Activated CD4-positive, alpha-beta T cell treated with anti-CD3 and anti-CD28 coated beads for 36 hours (primary cell): ENCODE measurements at places on chromosomes 6 and 20. TPM values are rescaled to one million over a fixed set of nuclear protein-coding genes. Genes with fewer than 3 reads are reported as not detected.

DNA sequence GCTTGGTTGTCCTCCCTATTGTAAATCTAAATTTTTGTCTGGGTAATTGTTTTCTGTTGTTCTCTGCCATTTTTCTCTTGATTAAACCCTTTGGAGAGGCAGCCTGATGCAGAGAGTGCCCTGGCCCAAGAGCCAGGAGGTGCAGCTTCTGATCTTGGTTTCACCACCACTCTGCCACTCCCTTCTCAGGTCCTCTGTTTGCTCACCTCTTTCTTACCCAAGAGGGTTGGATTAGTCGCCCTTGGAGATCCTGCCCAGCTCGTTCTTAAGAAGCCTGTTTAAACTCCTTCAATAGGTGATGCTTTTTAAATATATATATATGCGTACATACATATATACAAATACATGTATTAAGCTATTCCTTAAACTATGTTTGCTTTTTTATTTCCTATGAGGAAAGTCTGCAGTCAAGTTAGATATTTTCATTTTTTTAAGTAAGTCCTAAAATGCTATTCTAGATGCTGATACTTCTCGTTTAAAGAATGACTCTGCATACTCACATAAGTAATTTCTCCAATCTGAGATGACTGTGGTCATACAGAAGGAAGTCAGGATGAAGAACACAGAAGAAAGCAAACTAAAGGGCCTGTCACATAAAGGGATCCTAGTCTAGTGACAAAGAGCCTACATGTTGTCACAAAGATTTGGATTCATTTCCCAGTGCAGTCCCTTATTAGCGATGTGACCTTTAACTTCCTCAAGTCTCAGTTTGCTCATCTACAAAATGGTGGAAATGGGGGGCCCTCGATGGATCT, 19.9 kb downstream of the TPD52L1 start:
- no peaks in the 10 kb centered on the region for H3K36me3 ChIP-seq
- H3K27ac ChIP-seq, result no peak overlapping the region
- H3K27me3 ChIP-seq, result peaks cover 18% of the 10 kb centered on the region
- no peaks in the 10 kb centered on the region for H3K4me1 ChIP-seq
- H3K4me3 ChIP-seq, result no peak overlapping the region

DNA sequence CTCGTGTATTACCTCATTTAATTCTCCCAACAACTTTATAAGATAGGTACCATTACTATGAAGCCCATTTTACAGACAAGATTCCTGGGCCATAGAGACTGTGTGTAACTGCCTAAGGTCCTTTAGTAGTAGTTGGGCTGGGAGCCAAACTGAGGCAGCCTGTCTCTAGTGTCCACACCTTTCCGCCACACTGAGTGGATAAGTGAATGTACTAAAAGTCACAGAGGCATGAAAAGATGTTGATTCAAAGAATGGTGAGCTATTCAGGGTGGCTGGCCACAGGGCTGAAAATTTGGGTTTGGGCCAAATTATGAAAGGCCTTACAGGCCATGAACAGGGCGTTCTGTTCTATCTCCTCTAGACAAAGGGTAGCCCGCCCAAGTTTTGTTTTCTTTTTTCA, 11.0 kb downstream of the CD24 start:
- no peak overlapping the region for H3K27ac ChIP-seq
- no peaks in the 10 kb centered on the region for H3K36me3 ChIP-seq

GRCh38 chr6:153145591-153145990, 14.5 kb upstream of the RGS17 start:
- no peaks in the 10 kb centered on the region for H3K4me1 ChIP-seq
- H3K27ac ChIP-seq, result no peak overlapping the region
- no peaks in the 10 kb centered on the region for H3K36me3 ChIP-seq
- peaks cover 11% of the 10 kb centered on the region for H3K27me3 ChIP-seq
- no peak for DNase-seq

DNA sequence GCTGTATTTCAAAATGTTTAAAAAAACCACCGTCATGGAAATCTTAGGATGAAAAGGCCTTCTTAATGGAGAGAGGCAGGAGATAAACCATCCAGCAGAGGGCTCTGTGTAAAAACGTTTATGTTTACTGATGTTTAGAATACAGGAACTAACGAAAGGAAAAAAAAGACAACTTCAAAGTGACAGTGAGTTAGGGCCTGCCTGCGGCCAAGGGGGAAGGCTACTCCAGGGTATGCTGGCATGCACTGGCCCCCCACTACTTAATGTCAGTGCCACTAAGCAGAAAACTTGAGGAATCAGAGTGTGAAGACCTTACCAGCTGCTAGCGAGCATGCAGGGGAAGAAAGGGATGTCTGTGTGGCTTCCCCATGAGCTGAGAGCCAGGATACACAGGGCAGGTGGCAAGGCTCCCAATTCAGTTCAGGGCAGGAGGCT, 47.7 kb downstream of the AKAP7 start:
- H3K27ac ChIP-seq, result peak overlapping the region; percentile 87
- H3K4me3 ChIP-seq, result peak overlapping the region; percentile 42
- no peaks in the 10 kb centered on the region for H3K27me3 ChIP-seq
- H3K4me1 ChIP-seq, result peaks cover 10% of the 10 kb centered on the region
- peak; percentile 30 for DNase-seq

DNA sequence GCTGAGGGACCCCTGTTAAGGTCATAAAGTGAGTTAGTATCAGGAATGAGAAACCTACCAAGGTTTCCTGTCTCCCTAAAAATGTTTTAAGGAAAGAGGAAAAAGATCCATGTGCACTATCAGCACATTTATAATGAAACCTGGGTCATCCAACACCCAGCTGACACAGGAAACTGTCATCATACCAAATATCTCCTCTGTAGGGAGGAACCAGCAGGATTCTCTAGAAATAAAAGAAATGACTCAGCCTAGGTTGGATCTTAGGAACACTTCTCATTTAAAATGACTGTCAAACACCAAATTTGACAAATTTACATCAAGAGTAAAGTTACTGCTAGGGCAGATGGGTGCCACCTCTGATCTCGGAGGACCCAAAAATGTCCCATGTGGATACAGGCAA, 21.7 kb downstream of the GFOD1 start:
- peaks cover 10% of the 10 kb centered on the region for H3K36me3 ChIP-seq
- H3K27me3 ChIP-seq, result no peaks in the 10 kb centered on the region
- peak overlapping the region; percentile 44 for H3K4me3 ChIP-seq
- H3K4me1 ChIP-seq, result peaks cover 70% of the 10 kb centered on the region
- H3K27ac ChIP-seq, result peak overlapping the region; percentile 87
- no peak for DNase-seq

DNA sequence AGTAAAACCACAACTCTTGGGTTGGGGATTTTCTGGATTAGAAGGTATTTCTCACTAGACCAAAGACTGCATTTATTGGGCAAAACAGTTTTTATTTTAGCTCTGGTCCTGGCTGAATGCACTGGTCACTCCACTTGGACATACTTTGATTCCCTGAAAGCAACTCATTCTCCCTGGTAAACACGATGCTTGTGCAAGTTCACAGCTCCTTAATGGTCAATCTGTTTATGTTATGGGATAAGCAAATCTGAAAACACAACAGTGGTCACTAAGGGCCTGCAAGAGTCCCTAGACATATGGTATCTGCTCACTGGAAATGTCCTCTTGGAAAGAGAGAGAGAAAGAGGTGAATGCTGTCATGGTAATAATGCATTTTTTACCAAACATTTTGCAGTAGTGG, 559.8 kb downstream of the CDH26 start:
- no peaks in the 10 kb centered on the region for H3K36me3 ChIP-seq
- no peak for DNase-seq
- no peaks in the 10 kb centered on the region for H3K4me1 ChIP-seq
- H3K27ac ChIP-seq, result no peak overlapping the region
- peaks cover 14% of the 10 kb centered on the region for H3K27me3 ChIP-seq

- peak; percentile 7 for DNase-seq
- no peak overlapping the region for H3K4me3 ChIP-seq
- no peak overlapping the region for H3K27ac ChIP-seq
- H3K4me1 ChIP-seq, result no peaks in the 10 kb centered on the region
- H3K27me3 ChIP-seq, result no peaks in the 10 kb centered on the region
Observed at GRCh38 chr20:12207875-12208274, 290.2 kb downstream of the BTBD3 start.

The STX11 gene
- total RNA-seq, result 20.9 TPM

GRCh38 chr6:129507059-129507807, 202.7 kb downstream of the ARHGAP18 start:
- DNase-seq, result no peak
- H3K36me3 ChIP-seq, result no peaks in the 10 kb centered on the region
- H3K4me1 ChIP-seq, result no peaks in the 10 kb centered on the region
- no peak overlapping the region for H3K4me3 ChIP-seq

The GPLD1 gene
- 0.67 TPM for total RNA-seq

GRCh38 chr6:3308106-3308505, 49.4 kb downstream of the PSMG4 start:
- no peaks in the 10 kb centered on the region for H3K4me1 ChIP-seq
- no peak overlapping the region for H3K4me3 ChIP-seq
- no peaks in the 10 kb centered on the region for H3K27me3 ChIP-seq
- DNase-seq, result no peak
- H3K36me3 ChIP-seq, result no peaks in the 10 kb centered on the region

DNA sequence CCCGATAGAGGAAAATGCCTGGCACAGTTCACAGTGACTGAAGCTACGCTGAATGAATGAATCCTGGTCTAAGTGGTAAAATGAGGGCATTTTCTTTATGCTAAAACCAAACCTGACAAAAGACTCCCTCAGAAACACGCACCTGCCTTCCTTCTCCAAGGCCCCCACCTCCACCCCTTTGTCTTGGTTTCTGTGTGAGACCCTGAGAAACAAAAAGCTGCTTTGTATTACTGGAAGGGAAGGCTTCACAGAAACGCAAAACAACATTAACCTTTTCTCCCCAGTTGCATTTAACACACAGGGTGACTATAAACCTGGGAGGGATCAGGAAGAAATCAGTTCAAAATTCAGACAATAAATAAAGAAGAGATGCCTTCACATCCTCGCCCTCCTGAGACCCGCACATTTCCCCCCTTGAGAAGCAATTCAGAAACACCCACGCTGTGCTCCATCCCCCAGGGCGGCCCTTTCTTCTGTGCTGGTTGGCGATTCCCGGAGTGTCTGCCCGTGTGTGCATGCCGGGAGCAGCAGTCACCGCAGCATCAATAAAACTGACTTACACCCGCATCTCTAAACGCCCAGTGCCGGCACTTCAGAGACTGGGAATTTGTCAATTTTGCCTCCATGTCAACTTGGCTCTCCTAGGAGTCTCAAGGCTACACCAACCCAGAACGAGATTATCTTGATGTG, 67.2 kb upstream of the TRAF3IP2 start:
- no peak for DNase-seq
- H3K4me3 ChIP-seq, result no peak overlapping the region
- peaks cover 18% of the 10 kb centered on the region for H3K4me1 ChIP-seq
- no peaks in the 10 kb centered on the region for H3K27me3 ChIP-seq
- H3K27ac ChIP-seq, result peak overlapping the region; percentile 39

DNA sequence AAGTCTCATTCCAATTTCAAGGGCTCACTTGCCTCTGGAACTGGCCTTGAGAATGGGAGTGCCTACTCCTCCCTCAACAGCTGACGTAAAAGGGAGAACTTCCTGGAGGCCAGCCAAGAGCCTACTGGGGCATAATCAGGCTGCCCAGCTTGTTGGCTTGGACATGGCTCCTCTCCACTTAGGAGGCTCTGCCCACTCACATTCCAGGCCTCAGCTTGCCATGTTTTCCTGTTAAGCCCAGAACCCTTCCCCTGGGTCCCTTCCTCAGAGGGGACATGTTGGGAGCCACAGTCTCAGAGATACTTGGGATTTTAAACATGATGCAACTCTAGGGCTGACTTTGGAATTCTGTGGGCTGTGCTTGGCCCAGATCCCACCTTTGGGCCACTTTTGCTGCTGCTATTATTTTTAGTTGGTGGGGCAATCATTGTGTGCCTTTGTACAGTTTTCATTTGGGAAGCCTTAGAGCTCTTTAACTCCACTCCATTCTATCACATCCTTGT, 31.5 kb upstream of the ADTRP start:
- no peak overlapping the region for H3K27ac ChIP-seq
- no peak overlapping the region for H3K4me3 ChIP-seq
- peaks cover 32% of the 10 kb centered on the region for H3K4me1 ChIP-seq

DNA sequence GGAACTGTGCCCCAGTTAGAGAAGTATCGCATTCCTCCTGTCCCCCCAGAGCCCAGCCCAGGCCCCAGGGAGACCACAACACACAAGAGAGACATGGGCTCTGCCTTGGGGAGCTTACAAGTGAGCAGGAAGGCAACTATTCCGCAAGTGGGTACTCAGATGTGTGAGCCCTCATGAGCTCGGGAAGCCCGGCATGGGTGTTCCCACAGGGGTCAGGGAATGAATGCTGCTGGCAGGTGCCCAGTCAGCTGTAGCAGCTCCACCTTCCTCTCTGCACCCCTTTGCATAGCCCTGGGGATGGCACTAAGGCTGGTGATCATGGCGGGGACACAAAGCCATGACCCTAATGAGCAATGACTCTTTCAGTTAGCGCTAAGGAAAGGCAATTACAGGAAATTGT, 194.1 kb downstream of the SYNDIG1 start:
- no peak overlapping the region for H3K27ac ChIP-seq
- DNase-seq, result no peak
- no peaks in the 10 kb centered on the region for H3K4me1 ChIP-seq
- H3K4me3 ChIP-seq, result no peak overlapping the region
- no peaks in the 10 kb centered on the region for H3K36me3 ChIP-seq

- DNase-seq, result no peak
- no peaks in the 10 kb centered on the region for H3K27me3 ChIP-seq
- no peaks in the 10 kb centered on the region for H3K36me3 ChIP-seq
- no peak overlapping the region for H3K4me3 ChIP-seq
- no peak overlapping the region for H3K27ac ChIP-seq
Observed at GRCh38 chr6:53412021-53412715, 63.4 kb upstream of the ELOVL5 start.

The FNDC1 gene
- not detected for total RNA-seq

The FKBP5 gene
- total RNA-seq, result 141 TPM

DNA sequence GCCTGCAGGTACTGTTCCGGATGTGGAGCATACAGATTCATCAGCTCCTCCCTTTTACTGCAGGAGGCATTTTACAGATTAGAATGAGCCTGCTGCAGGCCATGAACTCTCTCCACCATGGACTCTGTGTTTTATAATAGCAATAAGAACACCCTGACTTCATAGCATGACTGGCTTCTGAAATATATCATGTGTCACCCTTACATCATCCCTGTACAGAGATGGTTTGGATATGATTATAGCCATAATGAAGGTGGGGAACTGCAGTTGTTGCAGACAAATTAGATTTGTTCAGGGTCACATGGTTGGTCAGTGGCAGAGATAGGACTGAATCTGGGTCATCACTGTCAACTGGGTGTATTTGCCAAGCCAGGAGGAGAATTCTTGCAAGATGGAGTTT, 100.7 kb downstream of the FOXO3 start:
- H3K4me1 ChIP-seq, result peaks cover 25% of the 10 kb centered on the region
- no peak overlapping the region for H3K4me3 ChIP-seq
- DNase-seq, result no peak
- peaks cover 8% of the 10 kb centered on the region for H3K36me3 ChIP-seq
- no peak overlapping the region for H3K27ac ChIP-seq

The MOCS1 gene
- 6.4 TPM for total RNA-seq

The KIF3B gene
- total RNA-seq, result 39.9 TPM

The ZNF391 gene
- 4.3 TPM for total RNA-seq

The MEI4 gene
- not detected for total RNA-seq

DNA sequence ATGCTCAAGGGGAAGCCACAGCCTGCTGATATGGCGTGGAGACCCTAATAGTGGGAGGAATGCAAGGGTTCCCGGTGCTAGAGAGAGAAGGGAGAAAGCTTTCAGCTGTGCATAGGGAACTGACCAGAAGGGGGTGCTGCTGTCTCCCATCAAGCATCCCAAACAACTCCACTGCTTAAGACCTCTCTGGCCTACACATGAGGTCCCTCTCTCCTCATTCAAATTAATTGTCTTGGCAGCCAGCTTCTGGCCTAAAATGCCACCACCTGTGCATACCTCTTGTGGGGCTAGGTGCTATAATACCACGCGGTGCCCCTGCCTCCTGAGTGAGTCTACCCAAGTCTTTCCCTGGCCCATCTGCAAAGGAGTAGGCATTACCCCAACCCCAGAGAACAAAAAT, 14.5 kb downstream of the ADISSP start:
- no peak overlapping the region for H3K27ac ChIP-seq
- H3K4me3 ChIP-seq, result no peak overlapping the region
